Nucleus accumbens (tissue), 56 donors: ENCODE measurements at places on chromosomes 1 and 21.
A peak's percentile ranks its signal among the peaks of the same experiment; 100 is the strongest.

- DNase-seq, result no peak
Observed at GRCh38 chr1:115506924-115507589, 134.7 kb upstream of the VANGL1 start.

- DNase-seq, result no peak
Observed at GRCh38 chr1:170520601-170521000, 11.4 kb upstream of the GORAB start.

GRCh38 chr1:207316141-207316540 lies 5.3 kb upstream of the CD55 start:
- no peak for DNase-seq

- no peak for DNase-seq
Observed at GRCh38 chr1:233337505-233337904, 10.0 kb downstream of the MAP3K21 start.

- DNase-seq, result no peak
Observed at GRCh38 chr1:154442006-154442740, 37.0 kb downstream of the IL6R start.

GRCh38 chr21:37800456-37801061 lies 115.7 kb downstream of the KCNJ6 start:
- DNase-seq, result no peak

DNA sequence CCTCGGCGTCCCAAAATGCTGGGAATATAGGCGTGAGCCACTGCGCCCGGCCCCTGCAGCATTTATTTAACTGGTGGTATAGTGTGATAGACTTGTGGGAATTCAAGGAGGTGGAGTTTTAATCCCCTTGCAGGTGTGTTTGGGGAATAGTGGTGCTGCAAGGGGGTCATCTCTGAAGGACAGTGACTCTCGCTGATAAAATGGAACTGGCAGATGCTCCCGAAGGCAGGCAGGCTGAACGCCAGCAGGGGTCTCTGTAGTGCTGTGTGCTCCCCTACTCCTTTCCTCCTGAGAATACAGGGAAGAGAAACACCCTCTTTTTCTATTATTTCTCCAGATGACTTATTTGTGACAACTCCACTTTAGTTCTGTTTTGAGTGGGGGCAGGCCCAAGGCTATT lies 4.0 kb downstream of the OSCP1 start:
- peak; percentile 1 for DNase-seq

- no peak for DNase-seq
Observed at GRCh38 chr1:154765970-154766369, 104.1 kb downstream of the KCNN3 start.

GRCh38 chr1:162984699-162985098 lies 84.5 kb upstream of the RGS4 start:
- no peak for DNase-seq

- DNase-seq, result no peak
Observed at GRCh38 chr1:202688401-202688800, 21.9 kb downstream of the SYT2 start.

GRCh38 chr1:3085721-3086120 lies 16.7 kb downstream of the PRDM16 start:
- DNase-seq, result no peak

DNA sequence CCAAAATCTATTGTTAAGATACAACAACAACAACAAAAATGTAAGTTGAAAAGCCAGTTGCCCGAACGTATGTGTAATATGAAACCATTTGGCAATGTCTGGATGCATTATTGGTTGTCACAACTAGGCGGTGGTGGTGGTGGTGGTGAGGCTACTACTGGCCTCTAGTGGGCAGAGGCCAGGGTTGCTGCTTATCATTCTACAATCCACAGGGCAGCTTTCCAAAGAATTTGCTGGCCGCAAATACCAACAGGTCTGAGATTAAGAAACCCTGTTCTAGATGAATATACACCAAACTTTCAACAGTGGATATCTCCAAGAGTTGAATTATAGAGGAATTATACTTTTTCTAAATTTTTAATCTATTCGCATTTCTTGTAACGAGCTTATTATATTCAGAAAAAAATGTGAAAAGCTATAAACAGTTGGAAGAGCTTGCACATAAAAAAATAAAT lies 26.8 kb upstream of the ZNF697 start:
- no peak for DNase-seq

DNA sequence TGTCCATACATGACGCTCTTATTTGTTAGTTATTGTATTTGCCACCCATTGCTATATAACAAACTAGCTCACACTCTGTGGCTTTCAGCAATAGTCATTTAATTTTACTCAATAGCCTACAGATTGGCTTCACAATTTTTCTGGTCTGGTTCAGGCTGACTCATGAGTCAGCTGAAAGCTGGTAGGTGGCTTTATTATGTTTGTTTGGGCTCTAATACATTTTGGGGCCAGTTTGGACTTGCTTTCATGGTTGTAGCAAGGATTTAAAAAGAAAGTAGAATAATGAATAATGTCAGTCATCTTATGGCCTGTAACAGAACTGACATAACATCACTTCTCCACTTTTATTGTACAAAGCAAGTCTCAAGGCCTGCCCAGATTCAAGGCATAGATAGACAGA lies 338.7 kb downstream of the LRRIQ3 start:
- no peak for DNase-seq

DNA sequence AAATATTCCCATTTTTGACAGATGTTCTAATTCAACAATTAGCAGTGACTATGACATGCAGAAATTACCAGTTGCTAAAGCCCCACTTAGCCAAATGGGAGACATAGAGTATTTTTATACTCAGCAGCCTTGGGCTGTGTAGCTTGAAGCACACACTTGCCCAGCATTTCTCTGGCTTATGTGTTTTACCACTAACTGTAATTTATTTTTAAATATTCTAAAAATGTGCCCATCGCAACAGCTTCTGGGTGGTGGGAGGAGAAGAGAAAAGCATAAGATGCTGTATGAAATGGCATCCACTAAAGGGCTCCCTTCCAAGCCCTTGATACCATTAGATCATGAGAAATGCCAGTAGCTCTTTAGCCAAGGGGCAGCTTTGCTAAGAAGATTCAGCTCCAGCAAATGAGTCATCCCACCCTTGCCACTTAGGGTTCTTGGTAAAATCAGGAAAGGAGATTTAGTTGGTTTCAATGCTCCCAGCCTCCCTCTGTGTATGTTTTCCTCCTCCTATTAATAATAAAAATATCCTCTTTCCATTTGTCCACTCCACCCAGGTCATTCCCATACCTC lies 462.7 kb upstream of the DEPDC1 start:
- DNase-seq, result no peak

DNA sequence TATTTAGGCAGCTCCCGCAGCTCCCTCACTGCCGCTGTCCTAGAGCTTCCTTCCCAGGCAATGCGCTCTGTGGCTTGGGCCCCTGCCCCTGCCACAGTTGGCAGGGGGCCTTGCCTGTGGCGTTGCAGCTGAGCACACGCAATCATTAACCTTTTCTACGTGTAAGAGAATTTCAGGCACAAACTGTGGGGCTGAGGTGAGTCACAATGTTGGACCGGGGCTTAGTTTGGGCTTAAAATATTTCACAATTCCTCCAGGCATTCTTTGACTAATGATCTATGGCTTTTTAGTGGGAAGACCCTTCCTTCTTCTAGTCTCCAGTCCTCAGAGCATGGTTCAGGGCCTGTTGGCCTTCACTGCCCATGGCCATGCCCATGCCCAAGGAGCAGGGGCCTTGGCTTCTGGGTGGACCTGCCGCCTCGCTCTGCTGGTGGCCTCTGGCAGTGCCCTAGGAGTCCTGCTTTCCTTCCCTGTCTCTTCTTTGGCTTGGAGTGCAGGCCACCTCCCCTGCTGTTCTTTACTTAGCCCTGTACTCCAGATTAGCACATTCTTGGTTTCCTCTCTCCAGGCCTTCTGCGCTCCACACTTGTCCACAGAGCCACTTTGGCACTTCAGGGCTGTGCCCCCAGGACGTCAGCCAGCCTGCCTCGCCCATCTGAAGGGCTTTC lies 39.2 kb downstream of the MAPKAPK2 start:
- DNase-seq, result no peak

DNA sequence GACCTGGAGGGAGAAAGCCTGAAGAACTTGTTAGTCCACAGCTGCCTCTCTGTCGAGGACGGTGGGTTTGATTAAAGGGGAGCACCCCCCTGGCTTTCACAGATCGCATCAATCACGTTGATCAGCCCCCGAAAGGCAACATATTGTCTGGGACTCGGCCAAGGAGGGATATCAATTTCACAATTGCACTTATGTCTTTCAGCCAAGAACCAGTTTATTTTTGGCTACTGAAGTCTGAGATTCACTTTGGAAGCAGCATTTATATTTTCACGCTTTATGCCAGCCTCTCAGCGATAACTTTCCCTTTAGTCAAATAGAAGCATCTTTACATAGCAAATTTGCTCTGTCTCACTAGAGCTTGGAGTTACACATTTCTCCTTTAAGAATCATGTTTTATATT lies 253.2 kb upstream of the RRP15 start:
- DNase-seq, result no peak

- no peak for DNase-seq
Observed at GRCh38 chr1:240635466-240636256, 23.7 kb upstream of the GREM2 start.

DNA sequence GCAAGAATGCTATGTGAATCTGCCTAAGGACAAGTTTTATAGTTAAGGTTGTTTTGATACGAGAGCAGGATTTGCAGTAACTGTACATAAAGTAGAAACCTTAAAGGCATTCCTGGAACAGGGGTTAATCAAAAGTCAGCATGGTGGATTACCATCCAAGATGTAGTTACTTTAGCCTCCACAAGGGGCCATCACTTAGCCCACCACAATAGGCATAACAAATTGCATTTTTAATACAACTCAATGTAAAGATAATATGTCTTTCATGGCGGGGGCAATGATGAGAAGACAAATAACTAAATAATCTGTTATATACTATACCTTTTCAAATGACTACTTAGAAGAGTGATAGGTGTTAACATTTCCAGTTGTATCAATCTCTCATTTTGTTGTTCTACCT lies 611.2 kb upstream of the ADGRL4 start:
- no peak for DNase-seq

DNA sequence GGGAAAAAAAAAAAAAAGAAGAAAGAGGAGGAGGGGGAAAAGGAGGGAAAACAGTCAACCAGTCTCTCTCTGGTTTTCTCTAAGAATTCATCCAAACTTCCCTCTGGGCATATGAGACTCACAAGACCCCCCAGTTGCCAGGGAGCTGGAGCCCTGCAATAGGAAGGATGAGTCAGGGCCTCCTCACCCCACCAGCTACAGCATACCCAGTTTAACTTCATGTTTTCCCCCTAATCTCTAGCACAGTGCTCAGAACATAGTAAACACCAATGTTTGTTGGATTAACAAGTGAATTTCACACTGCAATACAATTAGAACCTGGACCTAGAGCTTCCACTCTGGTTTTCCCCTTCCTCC lies 7.8 kb downstream of the F11R start:
- DNase-seq, result no peak

GRCh38 chr21:38310646-38311485 lies 54.1 kb downstream of the KCNJ15 start:
- no peak for DNase-seq

- DNase-seq, result no peak
Observed at GRCh38 chr1:12424087-12424529, 193.9 kb downstream of the DHRS3 start.

DNA sequence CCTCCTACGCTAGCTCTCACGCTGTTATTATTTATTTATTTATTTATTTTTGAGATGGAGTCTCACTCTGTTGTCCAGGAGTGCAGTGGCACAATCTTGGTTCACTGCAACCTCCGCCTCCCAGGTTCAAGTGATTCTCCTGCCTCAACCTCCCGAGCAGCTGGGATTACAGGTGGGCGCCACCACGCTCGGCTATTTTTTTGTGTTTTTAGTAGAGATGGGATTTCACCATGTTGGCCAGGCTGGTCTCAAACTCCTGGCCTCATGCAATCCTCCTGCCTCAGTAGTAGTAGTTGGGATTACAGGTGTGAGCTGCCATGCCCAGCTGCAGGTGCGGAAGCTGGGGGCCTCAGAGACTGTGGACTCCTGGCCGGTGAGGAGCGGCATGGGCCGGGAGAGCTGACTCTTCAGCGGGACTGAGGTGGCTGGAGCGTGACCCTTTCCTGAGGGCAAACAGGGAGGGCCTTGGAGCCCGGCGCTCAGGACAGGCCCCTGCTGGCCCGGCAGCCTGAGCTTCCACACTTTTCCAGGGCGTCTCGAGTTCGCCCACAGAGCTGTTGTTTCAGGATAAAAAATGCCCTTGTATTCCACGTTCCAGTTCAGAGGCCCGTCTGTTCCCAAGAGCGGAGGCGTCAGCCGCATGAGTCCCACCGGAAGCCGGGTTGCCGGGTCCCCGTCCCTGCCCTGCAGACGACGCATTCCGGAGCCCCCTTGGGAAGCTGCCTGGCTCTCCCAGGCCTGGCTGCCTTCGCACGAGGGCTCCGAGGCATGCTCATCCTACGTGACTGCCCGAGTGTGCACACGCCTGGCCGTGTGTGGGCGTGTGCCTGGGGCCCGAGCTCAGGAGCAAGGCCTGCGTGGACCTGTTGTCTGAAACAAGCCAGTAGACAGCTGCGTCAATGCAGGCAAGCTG lies 126.2 kb downstream of the SIK1 start:
- DNase-seq, result no peak

DNA sequence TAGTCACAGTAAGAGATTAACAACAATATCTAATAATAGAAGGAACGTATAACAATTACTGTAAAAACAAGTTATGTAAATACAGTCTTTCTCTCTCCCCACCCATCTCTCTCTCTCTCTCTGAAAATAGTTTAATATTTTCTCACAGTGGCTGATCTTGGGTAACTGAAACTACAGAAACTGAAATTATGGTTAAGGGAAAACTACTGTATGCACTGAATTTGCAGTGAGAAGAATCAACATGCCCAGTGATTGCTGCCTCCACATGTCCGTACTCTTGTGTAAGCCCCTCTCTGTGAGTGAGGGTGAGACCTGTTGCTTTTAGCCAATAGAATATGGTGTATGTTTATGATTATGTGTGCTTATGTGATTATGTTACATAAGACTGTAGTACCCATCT lies 1.6 kb downstream of the KRTAP6-1 start:
- DNase-seq, result no peak

DNA sequence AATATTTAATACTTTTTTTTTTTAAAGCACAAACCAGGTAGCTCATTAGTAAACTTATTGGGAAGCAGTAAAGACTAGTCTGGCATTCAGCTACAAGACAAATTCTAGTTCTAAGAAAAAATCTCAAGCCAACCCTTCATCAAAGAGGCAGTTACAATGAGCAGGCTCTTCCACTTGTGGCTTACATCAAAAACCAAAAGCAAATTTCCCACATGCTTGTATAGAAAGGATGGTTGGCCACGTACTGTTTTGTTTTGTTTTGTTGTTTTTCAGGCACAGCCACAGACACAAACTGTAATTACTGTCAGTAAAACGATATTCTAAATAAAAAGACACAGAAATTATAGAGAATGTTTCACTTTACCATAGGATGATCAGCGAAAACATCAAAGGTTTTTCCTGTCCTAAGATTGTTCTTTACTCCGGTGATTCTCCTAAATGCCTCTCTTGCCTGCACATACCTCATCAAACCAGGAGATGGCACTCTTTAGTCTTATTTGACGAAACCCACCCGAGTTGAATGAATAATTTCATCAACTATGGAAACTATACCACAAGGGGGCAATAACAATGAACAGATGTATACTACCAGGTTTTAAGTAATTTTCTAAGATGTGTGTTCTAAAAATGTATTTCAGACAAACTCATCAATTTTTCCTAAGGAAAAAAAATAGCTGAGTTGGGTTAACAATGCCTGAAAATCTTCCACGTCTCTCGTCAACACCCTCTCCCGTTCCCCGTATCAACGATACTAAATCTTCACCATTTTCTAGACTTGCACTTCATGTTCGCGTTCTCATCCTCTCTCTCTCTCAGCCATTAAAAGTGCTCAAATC lies 26.9 kb downstream of the RPL5 start:
- DNase-seq, result no peak
